ENCODE measurements at places on chromosomes 1 and 21.

DNA sequence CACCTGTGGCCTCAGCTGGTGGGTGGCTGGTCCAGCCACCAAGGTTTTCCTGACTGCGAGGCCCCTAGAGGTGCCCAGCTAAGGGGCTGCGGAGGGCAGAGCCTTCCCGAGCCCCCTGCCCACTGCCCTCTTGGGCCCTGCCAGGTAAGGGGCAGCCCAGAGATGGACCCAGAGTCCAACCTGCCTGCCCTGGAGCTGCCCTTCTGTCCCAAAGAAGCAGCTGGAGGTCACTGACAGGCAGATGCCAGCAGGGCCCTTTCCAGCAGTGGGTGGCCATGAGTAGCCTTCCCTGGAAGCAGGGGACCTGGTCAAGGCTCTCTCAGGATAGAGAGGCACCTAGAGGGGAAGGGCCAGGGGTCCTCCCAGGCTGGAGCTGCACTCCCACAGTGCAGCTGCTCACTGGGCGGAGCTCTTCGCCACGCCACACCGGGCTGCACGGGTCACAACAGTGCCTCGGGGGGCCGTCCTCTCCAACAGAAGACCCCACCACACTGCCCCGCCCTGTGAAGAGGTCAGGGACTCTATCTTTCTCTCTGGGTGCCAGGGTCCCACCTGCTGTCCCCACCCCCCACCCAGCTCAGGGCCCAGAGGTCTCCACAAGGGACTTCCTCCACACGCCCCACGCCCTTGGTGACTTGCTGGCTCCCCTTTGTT lies 10.9 kb upstream of the GNB1 start:
- no peak for DNase-seq

DNA sequence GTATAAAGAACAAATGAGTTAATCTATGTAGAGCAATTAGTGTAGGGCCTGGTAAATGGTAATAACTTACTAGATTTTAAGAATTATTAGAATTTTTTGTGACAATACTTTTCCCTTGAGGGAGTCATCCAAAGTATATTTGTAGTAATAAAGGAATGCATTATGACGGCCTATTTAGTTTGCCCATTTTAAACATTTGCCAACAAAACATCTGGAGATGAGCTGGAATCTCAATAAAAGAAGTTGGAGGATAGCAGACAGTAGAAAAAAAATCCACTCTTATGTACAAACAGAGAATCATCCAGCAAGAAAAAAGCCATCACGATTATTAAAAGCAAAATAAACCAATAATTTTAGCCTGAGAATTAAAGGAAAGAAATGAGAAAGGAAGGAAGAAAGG lies 567.3 kb upstream of the ADAMTS5 start:
- no peak for DNase-seq

GRCh38 chr21:38244885-38245869 lies 11.6 kb upstream of the KCNJ15 start:
- DNase-seq: peak; percentile 94

GRCh38 chr1:185564816-185565215 lies 169.4 kb upstream of the HMCN1 start:
- no peak for DNase-seq

DNA sequence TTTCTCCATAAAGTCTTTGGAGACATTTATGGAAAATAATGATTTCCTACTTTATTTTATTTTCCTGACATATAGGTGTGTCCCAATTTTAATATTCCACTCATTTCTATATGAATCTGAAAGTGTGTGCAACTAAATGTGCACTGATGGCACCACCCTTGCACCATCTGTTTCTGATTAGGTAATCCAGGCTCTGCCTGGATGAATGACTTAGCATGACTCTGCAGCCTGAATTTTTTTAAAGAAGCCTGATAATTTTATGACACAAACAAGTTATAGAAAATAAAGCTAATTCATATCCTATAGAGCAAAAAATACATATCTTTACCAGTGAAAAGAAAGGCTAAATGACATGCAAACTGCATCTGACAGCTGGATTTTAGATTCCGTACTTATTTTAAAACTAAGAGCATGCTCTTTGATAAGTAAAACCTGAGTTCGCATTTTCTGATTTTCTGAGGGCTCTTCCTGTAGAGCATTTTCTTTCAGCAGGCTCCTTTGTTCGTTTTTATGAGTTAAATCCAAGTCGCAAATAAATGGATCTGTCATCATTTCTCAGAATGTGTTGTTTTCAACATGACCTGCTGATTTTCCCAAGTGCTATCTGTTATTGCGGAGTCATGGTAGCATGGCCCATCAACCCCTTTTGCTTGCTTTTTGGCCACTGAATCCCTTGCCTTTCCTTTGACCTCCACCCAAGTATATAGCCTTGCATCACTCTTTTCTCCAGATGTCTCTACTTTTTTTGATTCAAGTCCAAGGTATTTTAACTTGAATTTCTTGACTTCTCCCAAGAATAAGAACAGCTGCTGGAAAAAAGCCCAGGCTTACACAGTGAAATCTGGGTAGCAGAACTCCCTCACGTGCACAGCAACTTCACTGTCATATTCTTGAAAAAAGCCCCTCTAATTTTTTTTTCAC lies 52.8 kb upstream of the LYPLAL1 start:
- DNase-seq: peak; percentile 80

- no peak for DNase-seq
These were observed 6.4 kb upstream of the GPR37L1 start for GRCh38 chr1:202116287-202116686.

DNA sequence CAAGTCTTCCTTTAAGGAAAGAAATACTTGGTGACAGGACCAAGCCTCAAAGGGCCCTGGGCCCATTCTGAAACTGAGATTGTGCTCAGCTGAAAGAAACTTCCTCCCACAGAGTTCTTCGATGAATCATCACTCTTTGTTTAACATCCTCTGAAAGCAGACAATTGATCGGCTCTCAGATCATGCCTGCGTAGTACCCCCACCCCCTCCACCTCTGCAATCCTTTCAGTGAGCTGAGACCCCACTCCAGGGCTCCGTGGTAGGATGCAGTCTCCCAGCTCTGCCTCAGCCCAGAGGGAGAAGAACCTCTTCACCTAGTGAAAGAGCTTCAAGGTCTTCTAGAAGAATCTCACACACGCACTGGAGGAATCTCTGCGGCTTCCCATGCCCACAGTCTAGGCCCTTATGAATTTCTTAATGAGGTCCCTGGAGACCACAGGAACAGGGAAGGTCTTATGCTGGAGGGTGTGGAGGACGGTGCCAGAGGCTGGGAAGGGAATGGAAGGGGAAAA lies 104.9 kb upstream of the SOD1 start:
- no peak for DNase-seq

DNA sequence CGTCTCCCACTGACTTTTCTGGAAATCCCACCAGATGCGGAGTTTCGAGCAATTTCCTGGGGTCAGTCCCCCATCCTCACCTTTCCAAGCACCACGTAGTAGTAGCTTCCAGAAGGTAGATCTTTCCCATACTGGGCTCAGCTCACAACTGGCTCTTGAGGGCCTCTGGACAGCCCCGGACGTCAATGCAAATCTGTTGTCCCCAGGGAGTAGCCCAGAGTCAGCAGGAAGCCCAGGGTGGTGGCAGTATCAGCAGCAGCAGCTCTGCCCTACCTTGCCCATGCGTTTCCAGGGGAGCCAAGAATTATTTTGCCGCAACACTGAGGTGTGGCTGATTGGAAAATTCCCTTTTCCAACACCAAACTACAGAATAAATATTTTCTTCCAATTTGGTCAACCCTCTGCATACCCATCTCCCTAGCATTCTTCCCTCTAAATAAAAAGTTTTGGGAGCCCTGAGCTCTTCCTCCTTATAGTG lies 70.3 kb downstream of the CD46 start:
- no peak for DNase-seq

DNA sequence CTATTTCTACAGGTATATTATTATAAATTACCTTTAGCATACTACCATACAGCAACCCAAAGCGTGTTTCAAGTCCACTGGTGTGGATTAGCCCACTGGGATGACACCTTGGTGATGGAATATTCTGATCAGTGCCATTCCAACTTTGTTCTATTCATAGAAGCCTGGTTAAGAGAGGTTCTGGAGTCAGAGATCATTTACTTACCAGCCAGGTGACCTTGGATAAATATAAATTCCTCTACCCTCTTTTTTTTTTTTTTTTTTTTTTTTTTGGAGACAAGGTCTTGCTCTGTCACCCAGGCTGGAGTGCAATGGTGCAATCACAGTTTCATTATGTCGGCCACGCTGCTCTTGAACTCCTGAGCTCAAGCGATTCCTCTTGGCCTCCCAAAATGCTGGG lies at the start of gene SPATA45:
SPATA45 (minus strand) TSS at position 101 of the 400 bp plus-strand sequence. CDS start 11,500 bp downstream, outside the sequence.
- no peak for DNase-seq

GRCh38 chr21:27164208-27165177 lies 197.6 kb upstream of the ADAMTS5 start:
- no peak for DNase-seq

GRCh38 chr1:177002891-177003290 lies 161.6 kb downstream of the ASTN1 start:
- no peak for DNase-seq

- DNase-seq: peak; percentile 34
These were observed 25.6 kb downstream of the PADI3 start for GRCh38 chr1:17274186-17275170.

- no peak for DNase-seq
These were observed 518 bp downstream of the PLOD1 start for GRCh38 chr1:11935057-11935412.
